ENCODE measurements at places on chromosomes 7 and 10.
A peak's percentile ranks its signal among the peaks of the same experiment; 100 is the strongest.

DNA sequence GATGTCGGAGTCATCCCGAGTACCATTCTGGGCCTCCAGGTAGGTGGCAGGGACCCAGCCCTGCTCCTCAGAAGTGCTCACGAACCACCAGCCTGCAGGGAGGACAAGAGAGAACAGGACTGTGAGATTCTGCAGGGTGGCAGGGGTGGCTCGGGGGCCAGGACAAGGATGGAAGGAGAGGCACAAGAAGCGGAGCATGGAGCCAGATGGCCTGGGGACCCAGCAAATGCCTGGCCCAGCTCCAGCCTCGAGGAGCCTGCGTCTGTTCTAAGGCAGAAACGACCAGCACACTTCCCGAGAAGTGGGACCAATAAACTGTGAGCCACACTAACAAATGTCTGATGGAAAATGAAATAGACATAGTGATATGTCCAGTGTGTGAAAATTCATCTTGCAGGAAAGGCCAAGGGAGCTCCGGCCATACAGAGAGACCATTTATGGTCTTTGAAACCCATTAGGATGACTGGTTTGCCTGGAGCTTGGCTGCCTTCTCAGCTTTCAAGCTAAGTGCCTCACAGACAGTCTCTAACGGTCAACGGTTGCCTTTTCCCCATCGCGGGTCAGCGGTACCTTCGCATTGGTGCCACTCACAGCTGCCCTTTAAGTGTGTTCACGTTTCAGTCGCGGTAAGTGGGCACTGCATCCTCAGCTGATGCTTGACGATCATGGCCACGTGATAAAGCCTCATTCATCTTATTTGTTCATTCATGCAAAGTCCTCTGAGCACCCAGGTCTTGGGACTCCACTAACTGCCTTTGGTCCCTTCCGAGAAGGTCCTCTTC lies 133.8 kb downstream of the NEURL1 start:
- DNase-seq: no peak

DNA sequence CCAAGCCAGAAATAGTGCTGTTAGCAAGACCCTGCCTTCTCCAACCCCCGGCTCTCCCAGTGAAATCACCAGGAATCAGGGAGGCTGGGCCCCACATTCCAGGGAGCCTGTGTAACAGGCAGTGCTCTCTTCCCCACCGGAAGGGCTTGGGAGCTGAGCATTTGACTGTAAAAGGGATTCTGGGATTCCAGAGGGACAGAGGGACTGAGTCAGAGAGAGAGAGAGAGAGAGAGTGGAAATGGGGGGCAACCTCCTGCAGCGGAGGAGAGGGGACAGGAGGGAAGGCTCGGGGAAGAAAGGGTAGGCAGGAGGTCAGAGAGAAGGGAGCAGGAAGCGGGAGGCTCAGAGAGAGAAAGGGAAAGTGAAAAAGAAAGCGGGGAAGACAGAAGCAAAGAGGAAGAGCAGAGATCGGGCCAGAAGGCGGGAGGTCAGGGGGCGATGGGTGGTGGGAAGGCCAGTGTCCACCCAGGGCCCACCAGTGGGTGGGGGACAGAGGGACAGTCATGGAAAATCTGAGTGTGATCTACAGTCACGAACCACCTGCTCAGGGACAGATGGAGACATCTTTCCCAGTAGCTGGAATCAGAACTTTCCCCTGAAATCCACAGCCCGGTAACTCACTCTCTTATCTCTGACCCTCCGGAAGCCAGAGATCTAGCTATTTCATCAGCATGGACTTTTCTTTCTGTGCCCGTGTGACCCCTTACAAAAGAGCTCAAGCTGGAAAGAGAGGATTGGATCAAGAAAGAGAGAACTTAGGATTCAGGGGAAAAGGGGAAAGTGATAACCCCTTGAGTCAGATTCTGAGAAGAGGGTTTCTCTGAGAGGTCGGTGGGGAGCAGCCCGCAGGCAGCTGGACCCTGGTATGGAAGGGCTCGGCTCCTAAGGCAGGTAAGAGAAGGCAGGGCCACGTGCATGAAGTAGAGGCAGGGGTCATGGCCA lies 4.6 kb upstream of the SERPINE1 start:
- DNase-seq: no peak

GRCh38 chr7:120114626-120115025 lies 158.3 kb upstream of the KCND2 start:
- no peak for DNase-seq

DNA sequence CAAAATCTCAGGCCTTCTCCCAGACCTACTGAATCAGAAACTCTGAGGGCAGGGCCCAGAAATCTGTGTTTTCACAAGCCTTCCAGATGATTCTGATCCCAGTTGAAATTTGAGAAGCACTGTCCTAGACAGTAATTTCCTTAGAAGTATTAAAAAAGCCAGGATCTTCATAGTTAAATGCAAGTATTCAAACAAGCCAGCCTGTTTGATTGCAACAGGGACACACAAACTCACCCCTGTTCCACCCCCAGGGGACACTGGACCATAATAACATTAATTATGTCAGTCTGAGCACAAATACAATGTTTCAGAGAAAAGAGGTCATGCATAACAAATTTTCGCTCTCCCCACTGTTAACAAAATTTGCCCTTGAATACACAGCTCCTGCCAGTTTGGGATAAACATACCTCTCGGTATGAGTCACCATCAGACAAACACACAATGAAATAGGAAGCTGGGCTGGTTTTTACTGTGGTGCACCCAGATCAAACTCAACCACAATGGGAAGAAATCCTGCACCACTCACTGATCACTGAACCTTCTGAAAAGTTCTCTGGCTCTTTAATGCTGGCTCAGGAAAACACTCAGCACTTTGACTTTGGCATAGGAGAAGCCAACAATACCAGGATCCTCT lies 34.3 kb downstream of the ABLIM1 start:
- DNase-seq: no peak

GRCh38 chr10:122565766-122566206 lies 5.2 kb downstream of the DMBT1 start:
- DNase-seq: peak; percentile 58

GRCh38 chr7:33509206-33509605 lies 379.8 kb downstream of the BBS9 start:
- DNase-seq: no peak

DNA sequence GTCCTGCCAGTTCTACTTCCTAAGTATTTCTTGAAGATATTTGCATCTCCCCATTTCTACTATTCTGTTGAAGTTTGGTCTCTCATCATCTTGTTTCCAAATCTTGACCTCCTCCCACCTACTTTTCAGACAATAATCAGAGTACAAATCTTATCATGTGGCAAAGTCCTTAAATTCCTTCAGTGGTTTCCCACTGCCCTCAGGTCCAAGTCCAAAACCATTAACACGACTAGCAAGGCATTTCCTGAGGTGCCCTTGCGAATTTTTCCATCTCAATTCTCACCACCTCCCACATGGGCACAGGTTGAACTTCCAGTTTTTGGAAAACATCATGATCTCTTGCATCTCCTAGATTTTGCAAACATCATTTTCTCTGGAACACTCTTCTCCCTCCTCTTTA lies 97.2 kb upstream of the CDK1 start:
- no peak for DNase-seq

- DNase-seq: no peak
These were observed 319.6 kb downstream of the ELMO1 start for GRCh38 chr7:37129035-37129425.

DNA sequence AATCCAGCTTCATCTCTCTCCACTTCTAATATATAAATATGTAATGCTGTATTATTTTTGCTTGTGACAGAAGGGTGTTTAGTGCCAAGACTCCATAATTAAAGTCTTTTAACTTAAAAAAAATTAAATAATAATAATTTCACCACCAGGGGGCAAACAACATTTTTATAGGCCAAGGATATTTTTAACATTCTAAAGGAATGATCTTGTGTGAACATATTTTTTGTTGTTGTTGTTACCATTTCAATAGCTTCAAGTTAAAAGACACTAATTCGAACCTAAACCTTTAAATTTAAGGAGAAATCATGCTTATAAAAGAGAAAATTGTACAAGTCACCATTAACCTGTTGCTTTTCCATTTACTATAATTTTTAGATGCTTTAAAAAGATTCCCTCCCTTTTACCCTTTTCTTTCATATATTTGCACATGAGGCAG lies 7.5 kb upstream of the DNAJC1 start:
- no peak for DNase-seq

- DNase-seq: no peak
These were observed 11.2 kb downstream of the BTBD16 start for GRCh38 chr10:122282253-122282671.

DNA sequence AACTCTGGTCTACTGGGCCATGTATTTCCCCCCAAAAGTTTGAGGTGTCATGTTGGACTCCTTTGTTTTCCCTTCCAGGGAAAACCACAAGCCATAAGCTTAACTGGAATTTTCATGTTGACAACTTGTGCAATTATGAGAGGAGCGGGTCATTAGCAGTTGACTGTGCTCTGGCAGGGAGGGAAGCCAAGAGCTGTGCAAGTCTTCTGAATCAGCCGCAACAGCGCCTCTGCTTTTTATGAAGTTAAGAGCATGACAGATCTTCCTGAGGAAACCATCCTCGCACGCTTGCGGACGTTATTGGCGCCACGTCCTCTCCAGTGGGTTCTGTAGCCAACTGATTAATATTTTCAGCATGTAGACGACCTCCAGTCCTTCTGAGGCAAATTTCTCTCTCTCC lies 148.7 kb upstream of the MKI67 start:
- DNase-seq: no peak

DNA sequence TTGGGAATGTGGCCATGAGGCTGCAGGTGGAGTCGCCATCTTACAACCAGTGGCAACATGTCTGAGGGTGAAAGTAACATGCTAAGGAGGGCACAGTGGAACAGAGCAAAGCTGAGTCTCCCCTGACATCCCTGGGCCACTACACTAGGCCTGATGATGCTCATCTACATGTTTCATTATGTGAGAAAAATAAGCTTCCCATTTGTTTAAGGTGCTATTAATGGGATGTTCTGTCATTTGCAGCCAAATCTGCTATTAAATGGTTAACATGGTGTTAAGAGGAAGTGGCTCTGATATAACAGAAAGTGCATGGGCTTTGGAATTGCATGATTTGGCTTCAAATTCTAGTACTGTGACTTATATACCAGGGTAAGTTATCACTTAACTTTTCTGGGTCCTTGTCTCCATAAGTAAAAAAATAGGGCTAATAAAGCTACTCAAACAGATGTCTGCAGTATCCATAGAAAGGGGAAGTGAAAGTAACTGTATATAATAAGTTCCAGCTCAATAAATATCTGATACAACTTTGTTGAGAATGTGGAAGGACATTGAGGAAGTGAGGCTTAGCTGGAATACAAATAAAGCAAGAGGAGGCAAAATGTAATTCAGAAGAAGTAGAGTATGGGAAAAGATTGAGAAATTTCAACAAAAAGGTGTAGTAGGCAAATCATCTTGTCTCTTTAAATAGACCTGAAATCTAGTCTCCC lies 158.9 kb downstream of the RTKN2 start:
- DNase-seq: no peak

GRCh38 chr7:25369786-25370185 lies 141.5 kb upstream of the NPVF start:
- DNase-seq: no peak

DNA sequence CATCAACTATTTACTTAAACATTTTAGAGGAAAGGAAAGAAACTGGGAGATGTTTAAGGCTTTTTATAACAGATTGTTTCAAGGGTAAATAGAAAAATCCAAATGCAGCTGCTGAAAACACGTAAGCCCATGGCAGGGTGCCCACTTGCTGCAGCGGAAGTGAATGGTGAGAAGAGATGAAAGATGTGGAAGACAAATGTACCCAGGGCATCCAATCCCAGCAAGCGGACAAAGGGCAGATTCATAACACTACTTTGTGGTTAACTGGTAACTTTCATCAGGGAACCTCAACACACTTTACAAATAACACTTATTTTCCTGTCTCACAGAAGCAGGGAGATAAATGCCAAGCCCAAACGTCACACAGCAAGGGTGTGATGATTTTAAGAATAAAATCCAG lies 358.4 kb downstream of the KCNMA1 start:
- DNase-seq: no peak

- no peak for DNase-seq
These were observed 286.9 kb upstream of the DKK1 start for GRCh38 chr10:52027055-52027705.

- DNase-seq: no peak
These were observed 97.9 kb downstream of the TSPAN12 start for GRCh38 chr7:120760050-120760449.

DNA sequence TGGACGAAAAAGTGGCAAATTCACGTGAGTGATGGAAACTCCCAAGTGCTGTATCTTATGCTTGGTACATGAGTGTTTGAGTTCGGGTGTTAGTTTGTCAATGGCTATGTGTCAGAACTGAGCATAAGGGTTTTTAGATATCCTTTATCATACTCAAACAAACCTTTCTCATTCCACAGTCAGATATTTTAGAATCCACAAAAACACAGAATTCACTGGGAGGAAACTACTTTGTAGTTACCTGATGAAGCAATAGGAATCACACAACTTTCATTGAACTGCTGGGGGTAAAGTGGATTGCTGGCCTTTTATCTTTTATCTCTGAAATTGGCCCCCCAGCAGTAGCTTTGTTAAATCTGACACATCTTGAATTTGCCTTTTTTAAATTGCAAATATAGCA lies 64.0 kb downstream of the DKK1 start:
- no peak for DNase-seq

DNA sequence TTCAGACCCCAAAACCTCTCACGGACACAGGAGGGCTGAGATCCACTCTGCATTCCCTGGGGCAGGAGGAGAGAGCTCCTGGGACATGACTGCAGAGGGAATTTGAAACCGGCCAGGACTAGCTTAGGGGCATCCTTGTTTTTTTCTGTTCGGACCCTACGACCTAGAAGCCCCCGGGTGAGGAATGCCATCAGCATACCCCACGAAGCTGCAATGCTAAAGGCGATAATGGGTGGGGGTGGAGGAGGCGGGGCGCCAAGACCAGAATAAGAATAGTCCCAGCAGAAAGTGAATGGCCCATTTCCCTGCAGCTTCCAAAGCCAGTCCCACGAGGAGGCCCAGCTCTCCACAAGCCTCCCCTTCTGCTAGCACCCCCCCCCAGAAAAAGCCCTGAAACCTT lies 4.0 kb downstream of the PDGFA start:
- no peak for DNase-seq

DNA sequence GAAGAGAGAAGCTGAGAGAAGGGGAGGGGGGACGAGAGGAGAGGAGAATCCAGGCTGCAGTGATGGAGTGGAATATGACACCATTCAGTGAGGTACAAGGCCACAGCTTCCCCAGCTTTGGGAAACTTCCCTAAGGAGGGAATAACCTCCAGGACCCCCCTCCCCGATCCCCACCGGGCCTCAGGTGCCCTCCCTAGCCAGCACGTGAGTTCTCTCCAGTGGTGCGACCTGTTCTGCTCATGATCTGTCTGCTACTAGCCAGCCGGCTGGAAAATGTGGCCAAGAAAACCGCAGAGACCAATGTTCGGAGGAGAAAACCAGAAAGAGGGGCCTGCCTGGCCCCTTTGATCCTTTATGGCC lies 39.9 kb upstream of the AGK start:
- no peak for DNase-seq
